ENCODE measurements at places on chromosomes 7 and 10. TPM values are rescaled to one million over a fixed set of nuclear protein-coding genes. Genes with fewer than 3 reads are reported as not detected.

DNA sequence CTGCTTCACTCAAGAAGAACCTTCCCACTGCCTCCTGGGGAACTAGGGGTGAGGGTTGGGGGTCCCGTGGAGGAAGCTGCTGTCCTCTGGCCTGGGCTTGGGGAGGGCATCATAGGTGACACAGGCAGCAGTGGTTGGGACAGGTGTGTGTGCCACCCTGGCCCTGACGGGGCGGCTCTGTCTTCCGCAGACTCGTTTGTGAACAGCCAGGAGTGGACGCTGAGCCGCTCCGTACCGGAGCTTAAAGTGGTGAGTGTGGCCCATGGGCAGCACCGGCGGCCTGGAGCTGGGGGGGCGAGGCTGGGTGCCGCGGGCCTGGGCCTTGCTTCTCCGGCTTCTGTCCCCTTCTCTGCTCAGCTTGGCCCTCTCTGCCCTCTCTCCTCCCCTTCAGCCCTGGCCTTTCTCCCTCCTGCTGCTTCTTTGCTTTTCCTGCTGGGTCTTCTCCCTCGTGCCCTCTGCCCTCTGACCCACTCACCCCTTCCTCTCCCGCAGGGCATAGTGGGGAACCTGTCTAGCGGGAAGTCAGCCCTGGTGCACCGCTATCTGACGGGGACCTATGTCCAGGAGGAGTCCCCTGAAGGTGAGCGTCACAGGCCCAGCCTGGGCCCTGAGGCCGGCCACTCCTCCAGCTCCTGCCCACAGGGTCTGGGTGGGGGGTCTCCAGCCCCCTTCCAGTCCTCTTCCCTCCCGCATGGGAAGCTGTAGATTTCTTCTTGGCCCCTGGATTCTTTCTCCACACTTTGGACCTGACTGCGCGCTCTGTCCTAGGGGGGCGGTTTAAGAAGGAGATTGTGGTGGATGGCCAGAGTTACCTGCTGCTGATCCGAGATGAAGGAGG, 30.5 kb downstream of the AGAP3 start:
- no peak for ATAC-seq

The ZNF736 gene
- 23.7 TPM for total RNA-seq

The FGL2 gene
- total RNA-seq = 0.56 TPM

The LRRTM3 gene
- total RNA-seq = 0.17 TPM

The INA gene
- 0.65 TPM for total RNA-seq
